ENCODE measurements at places on chromosomes 6 and 20.

GRCh38 chr6:25660512-25660911 is 8.5 kb downstream of the SCGN start:
- no peak for DNase-seq

GRCh38 chr6:16158943-16159557 is 30.2 kb downstream of the MYLIP start:
- no peak for DNase-seq

DNA sequence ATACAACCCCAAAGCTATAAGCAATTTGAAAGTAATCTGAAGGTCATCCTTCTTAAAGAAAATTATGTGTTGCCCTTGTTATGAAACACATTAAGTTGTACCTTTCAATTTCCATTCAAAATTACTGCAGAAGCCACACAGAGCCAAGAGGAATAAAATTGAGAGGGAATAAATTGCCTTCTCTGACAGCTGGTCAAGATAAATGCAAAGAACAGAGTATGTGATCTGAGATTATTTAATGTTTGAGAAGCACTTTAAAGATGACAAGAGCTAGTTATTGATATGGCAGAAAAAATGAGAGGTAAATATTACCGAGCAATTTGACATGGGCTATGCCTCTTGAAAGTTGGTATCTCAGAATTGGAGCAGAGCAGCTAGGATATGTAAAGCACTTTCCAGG is 61.6 kb downstream of the TRDN start:
- no peak for DNase-seq

GRCh38 chr20:52622081-52622480 is 350.1 kb upstream of the TSHZ2 start:
- DNase-seq, result no peak

- DNase-seq, result no peak
Measured at GRCh38 chr6:169691260-169691659, 10.6 kb downstream of the WDR27 start.

- no peak for DNase-seq
Measured at GRCh38 chr6:33504486-33504885, 50.1 kb downstream of the ZBTB9 start.

DNA sequence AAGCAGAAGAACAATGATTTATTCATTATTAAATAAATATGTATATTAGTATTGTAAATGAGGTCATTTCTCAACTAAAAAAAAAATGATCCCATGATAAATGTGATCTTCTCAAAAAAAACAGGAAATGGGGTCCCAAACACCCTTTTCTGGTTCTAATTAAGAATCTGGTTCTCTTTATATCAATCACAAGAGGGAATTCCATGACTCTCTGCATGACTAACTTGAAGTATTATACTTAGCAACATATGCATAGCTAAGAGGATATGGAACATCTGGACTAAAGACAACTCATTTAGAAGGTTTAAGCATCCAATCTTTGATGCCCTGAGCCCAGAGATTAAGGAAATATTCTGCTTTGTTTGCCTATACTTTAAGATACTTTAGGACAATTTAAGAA is 89.7 kb upstream of the EMILIN3 start:
- no peak for DNase-seq
